ENCODE measurements at places on chromosomes 3 and 15.

GRCh38 chr15:101044625-101045235, 125.6 kb downstream of the LRRK1 start:
- no peak for DNase-seq

GRCh38 chr3:180530276-180530675, 71.7 kb upstream of the TTC14 start:
- DNase-seq = no peak

DNA sequence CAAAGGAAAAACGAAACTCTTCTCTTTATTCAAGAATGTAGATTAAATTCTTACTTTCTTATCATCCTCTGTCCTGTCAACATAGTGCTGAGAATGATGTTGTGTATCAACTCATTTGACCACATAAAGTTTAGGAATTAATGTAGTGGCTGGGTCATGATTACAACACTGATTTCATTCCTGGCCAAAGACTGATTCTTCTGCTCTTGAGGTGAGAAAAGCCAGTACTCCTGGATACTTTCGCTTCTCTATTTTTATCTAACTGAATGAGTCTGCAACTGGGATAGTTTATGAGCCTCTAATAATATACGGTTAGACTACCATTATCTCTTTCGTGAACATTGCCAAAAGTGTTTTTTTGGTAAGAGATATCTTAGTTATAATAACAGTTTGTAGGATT, 173.0 kb downstream of the LPP start:
- no peak for DNase-seq

DNA sequence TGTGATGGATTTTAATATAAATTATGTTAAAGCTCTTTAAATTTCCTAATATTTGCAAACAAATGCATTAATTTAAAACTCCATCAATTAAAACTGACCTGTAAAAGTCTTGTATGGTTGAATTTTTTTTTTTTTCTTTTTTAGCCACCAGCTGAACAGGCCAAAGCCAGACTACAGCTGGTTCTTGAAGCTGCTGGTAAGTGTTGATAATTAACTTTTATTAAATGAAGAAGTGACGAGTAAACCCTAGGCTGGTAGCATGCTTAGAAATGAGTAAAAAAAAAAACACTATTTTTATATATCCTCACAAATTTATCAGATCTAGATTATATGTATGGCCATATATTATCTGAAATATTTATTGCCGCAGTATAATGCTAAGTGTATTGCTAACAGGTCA, 216.3 kb upstream of the MLF1 start:
- DNase-seq = no peak

GRCh38 chr3:62942227-62942626, 67.0 kb upstream of the CADPS start:
- no peak for DNase-seq

DNA sequence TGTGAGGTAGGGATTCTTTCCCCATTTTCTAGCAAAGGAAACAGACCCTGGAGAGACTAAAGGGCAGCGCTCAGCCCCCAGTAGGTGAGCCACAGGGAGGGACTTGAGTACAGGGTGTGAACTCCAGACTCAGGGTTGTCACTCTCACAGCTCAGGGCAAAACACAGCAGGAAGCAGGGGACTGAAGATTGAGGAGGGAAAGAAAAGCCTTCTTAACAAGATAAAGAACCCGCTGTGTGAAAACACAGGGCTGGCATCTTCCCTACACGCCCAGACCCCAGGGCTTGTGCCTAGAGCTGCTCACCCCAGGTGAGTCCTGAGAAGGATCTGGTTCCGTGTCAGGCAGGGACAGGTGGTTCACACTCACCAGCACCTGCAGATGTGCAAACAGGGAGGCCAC, 59.6 kb downstream of the ABTB1 start:
- no peak for DNase-seq

DNA sequence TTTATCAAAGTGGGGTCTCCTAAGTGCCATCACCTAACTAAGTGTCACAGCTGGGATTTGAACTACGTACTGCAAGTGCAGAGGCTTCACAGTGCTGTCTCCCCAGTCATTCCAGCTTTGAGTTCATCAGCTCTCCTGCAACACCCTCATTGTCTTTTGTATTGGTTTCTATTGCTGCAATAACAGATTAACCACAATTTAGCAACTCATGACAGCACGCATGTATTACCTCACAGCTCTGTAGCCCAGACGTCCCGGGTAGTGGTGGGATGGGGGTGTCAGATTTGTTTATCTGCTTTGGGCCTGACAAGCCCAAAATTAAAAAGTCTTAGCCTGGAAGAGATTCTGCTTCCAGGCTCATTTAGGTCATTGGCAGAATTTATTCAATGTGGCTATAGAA, 220.5 kb upstream of the LRRN1 start:
- no peak for DNase-seq

DNA sequence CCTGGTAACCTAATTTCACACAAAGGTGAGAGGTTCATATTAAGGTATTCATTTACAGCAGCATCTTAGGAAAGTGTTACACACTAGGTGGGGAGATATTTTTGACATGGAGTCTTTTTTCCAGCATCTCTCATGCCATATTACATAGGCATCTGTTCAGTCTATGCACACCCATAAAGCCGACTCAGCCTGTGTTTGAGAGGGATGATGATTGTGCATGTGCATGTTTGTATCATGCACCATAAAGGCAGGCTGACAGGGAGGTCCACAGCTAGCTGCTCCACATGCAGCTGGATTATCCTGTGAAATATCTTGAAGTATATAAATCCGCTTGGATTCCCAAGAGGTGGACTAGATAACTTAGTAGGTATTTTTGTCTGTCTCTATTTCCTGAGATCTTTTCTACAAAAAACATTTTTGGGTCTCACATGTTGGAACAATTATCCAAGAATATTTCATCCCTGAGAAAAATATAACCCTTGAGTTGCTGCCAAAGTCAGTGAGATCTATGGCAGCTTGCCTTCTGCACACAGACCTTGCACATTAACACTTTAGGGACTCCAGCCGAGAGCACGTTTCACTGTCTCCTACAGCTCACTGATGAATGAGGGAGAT, 288.4 kb upstream of the DPH6 start:
- no peak for DNase-seq

GRCh38 chr15:40886586-40886985, 7.7 kb upstream of the VPS18 start:
- DNase-seq = no peak

GRCh38 chr3:49165771-49166751, at the start of gene CCDC71:
TSS of gene CCDC71 (minus strand) at chr3:49166331. CDS start at chr3:49164208, 2,123 bp downstream.
- DNase-seq = peak; percentile 33

DNA sequence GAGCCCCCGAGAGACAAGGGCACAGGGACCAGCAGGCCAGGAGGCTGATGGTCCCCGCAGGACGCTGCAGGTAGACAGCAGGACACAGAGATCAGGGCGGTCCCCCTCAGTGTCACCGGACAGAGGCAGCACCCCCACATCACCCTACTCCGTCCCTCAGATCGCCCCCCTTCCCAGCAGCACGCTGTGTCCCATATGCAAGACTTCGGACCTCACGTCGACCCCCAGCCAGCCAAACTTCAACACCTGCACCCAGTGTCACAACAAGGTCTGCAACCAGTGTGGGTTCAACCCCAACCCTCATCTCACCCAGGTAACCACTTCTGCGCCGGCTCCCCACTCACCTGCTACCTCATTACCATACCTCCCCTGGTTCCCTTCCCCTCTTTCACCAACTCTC, 49.1 kb upstream of the APEH start:
- no peak for DNase-seq

DNA sequence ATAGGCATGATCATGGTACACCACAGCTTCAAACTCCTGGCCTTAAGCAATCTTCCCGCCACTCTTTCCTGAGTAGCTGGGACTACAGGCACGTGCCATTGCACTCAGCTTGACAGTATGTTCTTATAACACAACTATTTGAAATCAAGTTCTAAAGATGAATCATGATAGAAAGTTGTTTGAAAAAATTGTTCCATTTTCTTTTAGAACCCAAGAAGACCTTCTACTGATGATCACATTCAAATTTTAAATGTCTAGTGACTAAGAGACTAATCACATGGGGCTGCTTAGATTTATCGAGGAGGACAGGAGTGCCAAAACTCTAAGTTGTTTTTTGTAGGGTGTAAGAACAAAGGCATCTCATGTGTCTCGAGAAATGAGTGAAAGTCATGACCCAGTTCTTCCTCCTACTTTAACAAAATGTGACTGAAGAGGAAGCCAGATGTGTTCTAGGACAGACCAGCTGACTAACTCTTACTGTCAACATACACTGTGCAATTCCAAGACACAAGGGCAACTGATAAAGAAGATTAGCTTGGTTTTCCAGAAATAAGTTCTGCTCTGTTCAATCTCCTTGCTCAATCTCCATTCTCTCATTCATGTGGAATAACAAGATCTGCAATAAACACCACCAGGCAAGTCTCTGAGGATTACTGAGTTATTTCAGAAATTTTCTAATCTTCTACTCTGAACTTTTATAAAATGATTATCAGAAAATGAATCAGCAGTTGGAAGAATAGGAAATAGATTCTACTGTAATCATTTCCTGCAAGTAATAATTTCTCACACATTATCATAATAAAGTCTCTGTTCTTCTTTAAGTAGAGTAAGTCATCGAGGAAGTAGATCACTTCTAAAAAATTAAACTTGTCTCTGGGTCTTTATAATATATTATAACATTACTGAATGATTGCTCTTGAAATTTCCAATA, 122.6 kb upstream of the CCNL1 start:
- no peak for DNase-seq

GRCh38 chr3:151330899-151331298, 1.6 kb upstream of the P2RY13 start:
- DNase-seq = no peak

DNA sequence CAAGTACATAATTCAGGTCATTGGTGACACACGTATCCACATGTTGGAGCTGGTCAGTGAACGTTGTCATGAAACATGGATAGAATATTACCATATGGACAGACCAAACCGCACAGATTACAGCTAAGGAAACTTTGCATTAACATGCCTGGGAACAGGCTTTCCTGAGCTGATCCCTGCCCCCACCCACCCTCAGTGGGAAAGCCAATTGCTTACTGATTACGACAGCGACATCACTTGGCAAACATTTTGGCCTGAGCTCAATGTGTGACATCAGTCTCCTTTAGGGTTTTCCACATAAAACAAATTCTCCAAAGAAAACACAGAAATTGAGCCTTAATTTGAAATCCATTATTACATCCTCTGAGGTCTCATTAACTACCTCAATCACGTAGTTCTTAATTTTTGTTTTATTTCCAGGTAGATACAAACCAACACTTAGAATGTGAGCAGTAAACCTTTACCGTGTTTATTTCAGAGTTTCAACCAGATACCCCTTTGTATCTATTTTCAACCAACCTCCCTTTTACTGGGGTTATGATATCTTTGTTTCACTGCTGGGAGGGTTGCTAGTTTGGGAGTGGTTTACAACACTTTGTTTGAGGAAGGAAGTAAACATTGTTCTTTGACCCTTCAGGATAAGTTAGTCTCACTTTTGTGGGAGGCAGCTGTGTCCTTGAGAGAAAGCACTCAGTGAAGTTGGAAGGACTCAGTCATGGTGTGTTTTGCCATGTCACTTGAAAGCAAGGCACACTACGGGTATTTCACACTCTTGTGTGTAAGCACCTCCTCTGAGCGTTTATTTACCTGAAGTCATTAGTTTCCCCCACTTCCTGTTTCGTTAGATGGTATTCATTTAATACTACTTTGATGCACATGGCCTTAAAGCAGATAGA, 103.1 kb downstream of the CMSS1 start:
- DNase-seq = no peak

- DNase-seq = no peak
Measured at GRCh38 chr3:29195056-29195455, 85.8 kb upstream of the RBMS3 start.

GRCh38 chr15:53884441-53884840, 93.8 kb upstream of the UNC13C start:
- DNase-seq = no peak

Measured in NCI-H2171 (cell line).